Left lobe of liver (tissue), 2 donors: ENCODE measurements at places on chromosomes 5 and 9. TPM values are rescaled to one million over a fixed set of nuclear protein-coding genes. Genes with fewer than 3 reads are reported as not detected.

IL12B gene
- total RNA-seq, result not detected

TPM2 gene
- 6.6 TPM for total RNA-seq

PCDHGA3 gene
- 0.60 TPM for total RNA-seq

CDH9 gene
- total RNA-seq, result not detected

FSTL4 gene
- not detected for total RNA-seq

NXNL2 gene
- not detected for total RNA-seq

ADAMTSL2 gene
- 18.0 TPM for total RNA-seq

GABRA6 gene
- not detected for total RNA-seq

PHF24 gene
- total RNA-seq, result not detected

GFPT2 gene
- total RNA-seq, result 0.78 TPM

LECT2 gene
- total RNA-seq, result 6.5 TPM

PCDHGA12 gene
- 1.0 TPM for total RNA-seq

SLC34A3 gene
- total RNA-seq, result not detected

ARL14EPL gene
- not detected for total RNA-seq

TRIM7 gene
- 0.23 TPM for total RNA-seq

GCNT4 gene
- 0.25 TPM for total RNA-seq

TRIM52 gene
- 6.0 TPM for total RNA-seq

HTR1A gene
- not detected for total RNA-seq

CHSY3 gene
- total RNA-seq, result 0.83 TPM

RECK gene
- total RNA-seq, result 2.0 TPM

CCNO gene
- total RNA-seq, result not detected
